Right forelimb (tissue), 1 donor: ENCODE measurements at places on chromosomes 1 and 21.

DNA sequence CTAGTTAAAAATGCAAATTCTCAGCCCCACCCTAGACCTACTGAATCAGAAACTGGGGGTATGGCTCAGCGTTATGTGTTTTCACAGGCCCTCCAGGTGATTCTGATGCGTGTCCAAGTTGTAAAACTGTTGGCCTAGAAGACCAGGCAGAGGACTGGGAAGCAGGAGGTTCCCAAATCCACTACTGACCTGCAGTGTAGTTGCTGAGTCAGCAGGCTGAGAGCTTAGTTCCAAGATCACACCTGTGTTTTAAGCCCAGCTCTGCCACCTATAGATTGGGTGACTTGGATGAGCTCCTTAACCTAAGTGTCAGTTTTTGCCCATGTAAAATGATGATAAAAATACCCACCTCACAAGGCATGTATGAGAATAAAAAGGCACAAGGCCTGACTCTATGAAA lies 4.1 kb downstream of the GRHL3 start:
- no peak for DNase-seq

GRCh38 chr21:45325206-45326168 lies 37.8 kb upstream of the POFUT2 start:
- peak; percentile 44 for DNase-seq

DNA sequence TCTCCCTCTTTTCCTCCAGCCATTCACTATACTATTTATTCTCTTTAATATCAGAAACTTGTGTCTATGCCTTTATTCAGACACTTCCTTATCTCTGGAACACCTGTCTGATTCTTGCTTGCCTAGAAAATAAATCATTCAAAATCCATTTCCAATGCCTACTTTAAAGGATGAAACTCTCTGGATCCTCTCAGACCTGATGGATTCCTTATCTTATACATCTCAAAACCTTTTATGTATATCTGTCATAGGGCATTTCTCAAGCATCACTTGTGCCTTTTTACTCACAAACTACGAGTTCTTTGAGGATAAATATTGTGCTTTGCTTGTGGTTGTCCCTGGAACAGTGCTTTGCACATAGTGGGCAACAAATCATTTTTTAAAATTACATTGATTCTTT lies 3.8 kb upstream of the ATP6V1G3 start:
- DNase-seq = no peak

DNA sequence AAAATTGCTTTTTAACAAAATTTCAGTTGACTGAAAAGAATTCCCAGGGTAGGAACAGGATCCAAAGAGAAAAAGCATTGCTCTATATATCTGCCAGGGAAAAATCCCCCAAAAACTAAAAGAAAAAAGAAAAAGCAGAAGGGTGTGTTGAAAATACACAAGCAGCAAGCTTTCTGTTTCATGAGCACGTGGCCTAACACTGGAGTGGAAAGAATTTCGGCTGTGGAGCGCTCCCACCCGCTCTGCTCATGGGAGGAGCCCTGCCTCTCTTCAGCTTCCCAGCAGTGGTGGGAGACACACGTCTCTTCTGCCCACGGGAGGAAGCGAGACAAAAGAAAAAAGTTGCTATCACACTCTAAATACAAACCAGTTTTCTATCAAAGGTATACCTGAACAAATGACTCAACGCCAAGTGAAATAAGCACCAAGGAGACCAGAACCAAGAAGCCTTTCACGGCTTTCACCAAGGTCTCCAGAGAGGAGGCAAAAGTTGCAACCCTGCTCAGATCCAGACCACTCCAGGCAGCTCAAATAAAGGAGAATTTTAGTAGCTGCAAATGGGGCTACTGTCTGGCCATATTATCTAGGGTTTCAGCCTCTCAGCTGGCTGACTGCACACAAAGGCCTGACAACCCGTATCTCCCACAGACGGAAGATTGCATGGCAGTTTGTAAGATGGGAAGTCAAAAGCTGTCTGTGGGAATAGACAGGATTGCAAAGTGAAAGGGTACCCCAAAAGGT lies 29.5 kb upstream of the ZNF496 start:
- DNase-seq = peak; percentile 68

DNA sequence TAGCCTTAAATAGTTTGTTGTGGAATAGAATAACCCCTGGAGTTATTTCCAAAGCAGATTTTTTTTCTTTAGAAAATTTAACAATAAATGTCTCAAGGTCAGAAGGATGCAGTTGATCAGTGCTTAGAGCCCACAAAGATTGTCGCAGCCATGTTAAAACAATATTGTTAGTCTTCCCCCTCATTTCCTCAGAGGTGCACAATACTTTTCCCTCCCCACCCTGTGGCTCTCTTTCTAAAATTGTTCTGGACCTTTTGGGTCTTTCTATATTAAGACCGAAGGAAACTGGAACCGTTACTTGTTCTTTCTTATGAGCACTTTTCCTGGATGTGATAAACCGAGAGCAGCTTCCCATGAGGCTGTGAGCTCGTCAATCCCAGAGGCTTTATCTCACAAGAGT lies 333.7 kb downstream of the HLX start:
- no peak for DNase-seq

DNA sequence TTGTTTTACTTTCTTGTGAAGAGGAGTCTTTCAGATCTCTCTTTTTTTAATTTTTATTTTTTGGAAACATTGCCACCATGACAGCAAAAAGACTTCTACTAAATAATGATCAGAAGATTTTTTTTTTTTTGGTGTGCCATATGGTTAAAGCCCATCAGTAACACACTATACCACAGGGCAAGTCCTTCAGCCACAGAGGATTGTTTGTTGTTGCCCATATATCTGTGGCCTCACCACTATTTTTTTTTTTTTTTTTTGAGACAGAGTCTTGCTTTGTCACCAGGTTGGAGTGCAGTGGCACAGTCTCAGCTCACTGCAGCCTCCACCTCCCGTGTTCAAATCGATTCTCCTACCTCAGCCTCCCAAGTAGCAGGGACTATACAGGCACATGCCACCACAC lies 29.2 kb downstream of the UAP1 start:
- DNase-seq = no peak

GRCh38 chr21:35565204-35565611 lies 495.1 kb downstream of the SETD4 start:
- no peak for DNase-seq

DNA sequence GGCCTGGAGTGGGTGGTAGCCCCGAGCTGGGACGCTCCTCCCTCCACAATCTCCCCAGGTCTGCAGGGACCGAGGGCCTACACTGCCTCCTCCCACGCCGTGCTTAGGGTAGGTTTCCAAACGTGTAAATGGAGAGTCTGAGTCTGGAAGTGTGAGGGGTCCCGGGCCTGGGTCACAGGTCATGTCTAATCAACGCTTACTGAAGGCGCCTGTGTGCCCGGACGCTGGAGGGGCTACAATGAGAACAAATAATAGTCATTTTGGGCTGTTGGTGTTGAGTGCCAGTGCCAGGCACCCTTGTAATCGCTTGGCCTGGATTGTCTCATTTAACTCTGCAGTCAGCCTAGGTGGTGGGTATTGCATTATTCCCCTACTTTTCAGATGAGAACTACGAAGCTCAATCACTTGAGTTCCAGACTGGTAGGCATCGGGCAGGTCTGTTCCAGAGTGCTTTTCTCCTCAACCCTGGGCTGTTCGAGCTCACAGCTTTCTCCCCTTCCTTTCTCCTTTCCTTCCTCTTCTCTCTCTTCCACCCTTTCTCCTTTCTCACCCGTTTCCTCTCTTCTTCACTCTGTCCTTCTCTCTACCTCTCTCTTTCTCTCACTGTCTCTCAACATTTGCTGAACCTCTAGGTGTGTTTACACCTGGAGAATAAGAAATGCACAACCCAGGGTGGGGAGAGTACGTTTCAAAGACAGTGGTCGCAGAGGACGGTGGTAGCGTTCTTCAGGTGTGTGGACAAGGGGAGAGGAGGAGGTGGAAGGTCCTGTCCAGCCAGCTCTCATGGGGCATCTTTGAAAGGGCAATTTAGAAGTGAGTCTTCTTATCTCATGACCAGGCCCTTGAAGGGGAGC lies 883 bp downstream of the SLC66A1 start:
- no peak for DNase-seq

DNA sequence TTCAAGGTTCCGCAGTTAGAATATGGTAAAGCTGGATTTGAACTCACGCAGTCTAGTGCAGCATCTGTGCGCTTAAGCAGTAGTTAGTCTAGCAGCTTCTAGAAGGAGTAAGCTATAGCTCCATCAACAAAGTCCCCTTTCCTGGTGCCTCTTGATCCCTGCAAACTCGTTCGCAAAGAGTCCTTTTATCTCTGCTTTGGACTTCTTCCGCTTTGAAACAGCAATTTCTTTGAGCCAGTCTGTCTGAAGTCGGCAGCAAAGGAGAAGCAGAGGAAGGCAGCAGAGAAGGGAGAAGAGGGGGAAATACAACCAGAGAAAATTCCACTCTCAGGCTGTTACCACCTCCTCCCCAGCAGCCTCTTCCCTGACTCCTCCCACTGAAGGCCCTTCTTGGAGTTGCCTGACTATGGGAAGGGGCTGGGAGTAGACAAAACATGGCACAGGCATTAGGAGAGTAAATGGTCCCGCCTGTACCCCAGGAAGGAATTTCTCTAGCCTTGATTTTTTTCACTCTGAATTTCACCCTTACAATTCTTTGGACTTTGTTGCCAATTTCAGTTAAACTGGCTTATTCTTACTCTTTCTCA lies 25.9 kb downstream of the HSD3B2 start:
- no peak for DNase-seq

GRCh38 chr1:86965012-86965826 lies 50.8 kb downstream of the HS2ST1 start:
- DNase-seq = no peak

GRCh38 chr1:87530042-87530807 lies 201.5 kb downstream of the LMO4 start:
- DNase-seq = no peak

DNA sequence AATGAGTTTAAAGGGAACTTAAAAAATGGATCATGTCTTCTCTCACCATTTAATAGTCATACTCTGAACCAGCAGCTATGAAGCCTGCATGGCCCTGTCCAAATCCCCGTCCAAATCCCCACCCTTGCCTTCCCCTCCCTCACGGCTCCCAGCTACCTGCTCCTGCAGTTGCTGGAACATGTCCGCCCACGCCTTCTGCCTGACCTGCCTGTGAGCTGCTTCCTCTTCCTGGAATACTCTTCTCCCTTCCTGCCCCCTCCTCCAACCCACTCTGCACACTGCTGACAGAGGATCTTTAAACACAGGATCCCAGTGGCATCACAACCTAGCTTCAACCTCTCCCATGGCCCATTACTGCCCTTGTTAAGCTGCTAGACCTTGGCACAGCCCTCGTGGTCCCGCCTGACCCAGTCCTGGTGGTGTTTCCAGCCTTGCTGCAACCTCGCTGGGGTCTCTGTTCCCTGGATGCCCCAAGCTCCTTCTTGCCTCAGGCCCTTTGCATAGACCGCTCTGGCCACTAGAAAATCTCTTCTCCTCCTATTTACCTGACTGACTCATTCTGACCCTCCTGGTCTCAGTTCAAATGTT lies 118.3 kb downstream of the PTPRU start:
- DNase-seq = no peak

DNA sequence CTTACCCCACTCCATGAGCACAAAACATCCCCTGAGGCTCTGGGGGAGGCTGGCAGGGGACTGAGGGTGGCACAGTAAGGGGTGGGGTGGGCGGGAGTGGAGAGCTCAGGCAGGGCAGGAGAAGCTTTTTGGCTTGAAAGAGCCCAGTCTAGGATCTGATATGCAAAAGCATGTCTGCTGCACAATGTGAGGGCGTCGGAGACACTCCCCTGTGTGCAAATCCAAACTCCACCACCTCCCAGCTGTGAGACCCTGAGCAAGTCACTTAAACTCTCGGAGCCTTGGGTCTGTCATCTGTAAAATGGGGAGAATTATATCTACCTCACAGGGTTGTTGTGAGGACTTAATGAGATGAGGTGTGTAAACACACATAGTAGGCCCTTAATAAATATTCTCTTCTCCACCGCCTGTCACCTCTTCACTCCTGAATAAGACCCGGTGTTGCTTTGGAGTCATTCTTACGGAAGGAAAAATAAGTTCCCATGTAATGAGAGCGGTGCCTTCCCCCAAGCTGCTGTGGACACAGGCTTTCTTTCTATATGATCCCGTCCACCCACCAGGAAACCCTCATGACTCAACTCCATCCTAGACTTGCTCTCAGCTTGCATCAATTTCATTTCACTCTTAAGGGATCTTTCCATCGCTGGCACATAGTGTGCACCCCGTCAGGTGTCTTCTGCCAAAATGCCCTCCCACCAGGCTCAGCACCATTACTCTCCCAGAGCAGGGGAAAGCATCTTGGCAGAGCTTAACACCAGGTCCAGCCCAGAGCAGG lies 12.5 kb downstream of the KCNN3 start:
- DNase-seq = no peak

GRCh38 chr1:119632841-119633240 lies 15.2 kb downstream of the ZNF697 start:
- DNase-seq = no peak

DNA sequence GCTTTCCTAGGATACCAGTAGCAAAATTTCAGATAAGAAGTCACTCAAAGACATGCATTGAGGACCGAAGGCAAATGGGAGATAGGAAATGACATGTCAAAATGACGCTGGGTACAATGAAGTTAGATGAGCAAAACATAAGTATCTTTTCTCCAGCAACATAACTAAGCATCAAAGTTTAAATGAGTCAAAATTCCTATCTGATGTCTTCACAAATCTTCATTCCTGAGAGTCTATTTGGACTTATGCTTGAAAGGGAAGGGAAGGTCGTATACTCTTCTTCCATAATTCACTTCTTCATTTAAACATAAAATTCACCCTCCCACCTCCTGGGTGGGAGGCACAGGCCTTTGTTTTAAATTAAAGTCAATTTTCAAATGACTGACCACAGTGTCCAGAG lies 4.1 kb upstream of the TMEM81 start:
- no peak for DNase-seq
